ENCODE measurements at places on chromosomes 5 and 9. TPM values are rescaled to one million over a fixed set of nuclear protein-coding genes. Genes with fewer than 3 reads are reported as not detected.
A peak's percentile ranks its signal among the peaks of the same experiment; 100 is the strongest.

- DNase-seq, result peak; percentile 80
Observed at GRCh38 chr5:54738118-54738972, 220.8 kb downstream of the SNX18 start.

DNA sequence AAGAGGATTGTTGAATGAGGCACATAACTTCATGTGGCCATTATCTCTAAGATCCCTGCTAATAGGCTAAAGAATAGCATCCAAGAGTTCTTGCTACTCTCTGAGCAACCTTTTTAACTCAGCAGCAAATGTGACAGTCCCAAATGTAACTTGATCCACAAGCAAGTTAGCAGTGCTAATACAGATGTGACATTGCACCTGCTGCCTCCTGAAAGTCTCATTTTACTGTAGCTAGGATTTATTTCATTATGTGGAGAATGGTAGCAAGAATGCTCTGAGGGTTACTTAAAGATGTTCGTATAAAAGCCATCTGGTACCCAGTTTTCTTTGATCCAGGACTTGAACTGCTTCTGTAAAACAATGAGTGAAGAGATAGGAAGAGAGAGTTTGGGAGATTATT lies 45.8 kb downstream of the CDH10 start:
- DNase-seq, result no peak

DNA sequence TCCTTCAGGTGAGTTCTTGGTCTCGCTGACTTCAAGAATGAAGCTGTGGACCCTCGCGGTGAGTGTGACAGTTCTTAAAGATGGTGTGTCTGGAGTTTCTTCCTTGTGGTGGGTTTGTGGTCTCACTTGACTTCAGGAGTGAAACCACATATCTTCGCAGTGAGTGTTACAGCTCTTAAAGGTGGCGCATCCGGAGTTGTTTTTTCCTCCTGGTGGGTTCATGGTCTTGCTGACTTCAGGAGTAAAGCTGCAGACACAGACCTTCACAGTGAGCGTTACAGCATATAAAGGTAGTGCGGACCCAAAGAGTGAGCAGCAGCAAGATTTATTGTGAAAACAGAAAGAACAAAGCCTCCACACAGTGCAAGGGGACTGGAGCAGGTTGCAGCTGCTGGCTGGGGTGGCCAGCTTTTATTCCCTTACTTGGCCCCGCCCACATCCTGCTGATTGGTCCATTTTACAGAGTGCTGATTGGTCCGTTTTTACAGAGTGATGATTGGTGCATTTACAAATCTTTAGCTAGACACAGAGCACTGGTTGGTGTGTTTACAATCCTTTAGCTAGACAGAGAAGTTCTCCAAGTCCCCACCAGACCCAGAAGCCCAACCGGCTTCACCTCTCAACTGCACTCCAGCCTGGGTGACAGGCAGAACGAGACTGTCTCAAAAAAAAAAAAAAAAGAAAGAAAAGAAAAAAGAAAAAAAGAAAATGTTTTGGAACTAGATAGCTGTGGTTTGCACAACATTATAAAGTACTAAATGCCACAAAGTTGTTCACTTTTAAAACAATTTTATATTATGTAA lies 9.1 kb upstream of the ERMP1 start:
- no peak for DNase-seq

IL3 gene
- not detected for total RNA-seq

DNA sequence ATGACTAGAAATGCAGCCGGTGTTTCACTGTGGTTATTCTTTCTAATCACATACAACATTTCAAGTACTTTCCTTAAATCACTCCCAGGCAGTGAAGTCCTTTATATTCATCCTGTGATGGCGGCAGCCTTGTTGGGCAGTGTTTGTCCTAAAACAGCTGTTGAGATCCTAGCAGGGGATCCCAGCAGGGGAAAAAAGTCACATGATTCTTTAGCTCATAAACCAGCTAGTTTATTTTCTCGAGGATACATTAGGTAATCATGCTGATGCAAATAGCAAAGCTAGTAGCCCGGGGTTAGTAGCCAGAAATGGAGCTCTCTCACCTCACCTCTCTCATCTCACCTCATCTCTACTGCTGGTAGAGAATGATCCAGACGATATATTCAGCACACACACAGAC lies 70.5 kb downstream of the FOXD1 start:
- DNase-seq, result no peak

- DNase-seq, result no peak
Observed at GRCh38 chr9:125190361-125190801, 778 bp upstream of the PPP6C start.

LCN12 gene
- total RNA-seq, result 6.8 TPM
